ENCODE measurements at places on chromosomes 1 and 21.

GRCh38 chr21:40846103-40846502 lies 855 bp downstream of the DSCAM start:
- DNase-seq = no peak

DNA sequence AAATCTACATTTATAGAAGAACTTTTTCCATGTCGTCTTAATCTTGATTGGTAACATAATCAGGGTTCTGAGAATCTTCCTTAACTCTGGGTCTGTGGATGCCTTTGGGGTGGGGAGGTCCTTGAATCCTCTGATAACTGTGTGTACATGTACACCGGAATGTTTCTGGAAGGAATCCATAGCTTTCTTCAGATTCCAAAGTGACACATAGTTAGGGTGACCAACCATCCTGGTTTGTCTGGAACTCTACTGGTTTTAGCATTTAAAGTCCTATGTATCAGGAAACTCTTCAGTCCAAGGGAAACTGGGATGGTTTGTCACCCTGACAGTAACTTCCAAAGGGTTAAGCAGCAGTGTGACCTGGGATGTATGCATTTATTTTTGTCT lies 16.8 kb downstream of the STRIP1 start:
- no peak for DNase-seq

DNA sequence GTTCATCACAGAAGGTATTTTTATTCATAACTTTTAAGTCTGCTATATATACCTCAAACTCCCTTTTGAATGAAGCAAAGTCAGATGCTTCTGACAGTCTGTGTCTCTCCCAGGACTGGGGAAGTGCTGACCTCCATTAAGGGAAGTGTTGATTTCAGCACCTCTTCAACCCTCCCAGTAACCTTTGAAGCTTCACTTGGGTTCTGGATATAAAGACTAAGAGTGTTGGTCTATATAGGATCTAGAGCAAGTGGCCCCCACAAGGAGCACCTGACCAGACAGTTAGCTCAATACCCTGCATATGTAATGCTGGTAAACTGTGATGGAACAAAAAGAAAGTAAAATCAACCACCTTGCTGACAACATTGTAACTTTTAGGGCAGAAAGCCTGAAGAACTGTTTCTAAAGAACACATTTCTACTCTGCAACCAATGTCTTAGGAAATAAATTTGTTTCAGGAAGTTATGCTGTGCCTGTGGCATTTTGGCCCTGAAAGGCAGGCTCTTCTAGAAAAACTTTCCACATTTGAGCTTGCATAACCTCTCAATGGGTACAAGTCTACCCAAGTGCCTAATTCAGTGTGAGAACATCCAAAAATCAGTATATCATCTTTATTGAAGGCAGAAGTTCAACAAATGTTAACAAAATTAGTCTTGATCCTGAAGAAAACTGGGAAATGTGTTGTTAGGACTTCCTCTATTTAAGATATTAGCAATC lies 865 bp upstream of the PTPN22 start:
- no peak for DNase-seq

- DNase-seq = no peak
Observed at GRCh38 chr1:1167398-1167821, 6.3 kb upstream of the TTLL10 start.

DNA sequence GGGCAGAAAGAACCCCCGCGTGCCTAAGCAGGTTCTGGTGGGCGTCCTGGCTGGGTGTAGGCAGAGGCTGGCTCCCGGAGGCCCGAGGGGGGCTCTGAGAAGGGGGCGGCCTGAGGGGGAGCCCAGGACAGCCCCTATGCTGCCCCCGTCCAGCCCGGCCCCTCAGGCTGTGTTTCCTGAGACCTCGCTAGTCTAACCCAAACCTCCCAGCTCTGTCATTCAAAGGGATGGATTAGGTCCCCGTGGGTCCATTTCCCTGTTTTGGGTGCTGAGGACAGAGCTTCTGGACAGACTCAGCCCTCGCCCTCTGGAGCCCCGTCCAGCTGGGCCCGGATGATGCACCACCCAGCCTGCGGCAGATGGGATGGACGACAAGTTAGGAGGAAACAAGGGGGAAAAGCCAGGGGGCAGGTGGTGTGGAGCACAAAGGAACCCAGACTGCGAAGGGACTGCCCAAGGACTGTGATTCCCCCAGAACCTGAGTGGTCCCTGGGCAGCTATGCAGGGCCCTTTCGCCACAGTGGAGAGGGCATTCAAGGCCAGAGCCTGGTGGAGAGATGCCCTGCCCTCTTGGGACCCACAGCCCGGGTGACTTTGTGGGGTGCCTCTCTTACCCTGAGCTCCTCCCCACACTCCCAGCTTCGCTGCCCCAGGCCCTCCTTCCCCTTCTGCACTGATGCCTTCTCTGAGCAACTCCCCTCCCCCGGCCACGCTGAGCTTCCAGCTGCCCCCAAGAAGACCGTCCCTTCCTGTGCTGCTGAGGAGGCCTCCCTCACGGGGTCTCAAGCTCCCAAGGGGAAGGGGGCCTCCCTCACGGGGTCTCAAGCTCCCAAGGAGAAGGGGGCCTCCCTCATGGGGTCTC lies 2.8 kb downstream of the HES4 start:
- DNase-seq = no peak

- no peak for DNase-seq
Observed at GRCh38 chr1:81327743-81328142, 473.0 kb upstream of the ADGRL2 start.

DNA sequence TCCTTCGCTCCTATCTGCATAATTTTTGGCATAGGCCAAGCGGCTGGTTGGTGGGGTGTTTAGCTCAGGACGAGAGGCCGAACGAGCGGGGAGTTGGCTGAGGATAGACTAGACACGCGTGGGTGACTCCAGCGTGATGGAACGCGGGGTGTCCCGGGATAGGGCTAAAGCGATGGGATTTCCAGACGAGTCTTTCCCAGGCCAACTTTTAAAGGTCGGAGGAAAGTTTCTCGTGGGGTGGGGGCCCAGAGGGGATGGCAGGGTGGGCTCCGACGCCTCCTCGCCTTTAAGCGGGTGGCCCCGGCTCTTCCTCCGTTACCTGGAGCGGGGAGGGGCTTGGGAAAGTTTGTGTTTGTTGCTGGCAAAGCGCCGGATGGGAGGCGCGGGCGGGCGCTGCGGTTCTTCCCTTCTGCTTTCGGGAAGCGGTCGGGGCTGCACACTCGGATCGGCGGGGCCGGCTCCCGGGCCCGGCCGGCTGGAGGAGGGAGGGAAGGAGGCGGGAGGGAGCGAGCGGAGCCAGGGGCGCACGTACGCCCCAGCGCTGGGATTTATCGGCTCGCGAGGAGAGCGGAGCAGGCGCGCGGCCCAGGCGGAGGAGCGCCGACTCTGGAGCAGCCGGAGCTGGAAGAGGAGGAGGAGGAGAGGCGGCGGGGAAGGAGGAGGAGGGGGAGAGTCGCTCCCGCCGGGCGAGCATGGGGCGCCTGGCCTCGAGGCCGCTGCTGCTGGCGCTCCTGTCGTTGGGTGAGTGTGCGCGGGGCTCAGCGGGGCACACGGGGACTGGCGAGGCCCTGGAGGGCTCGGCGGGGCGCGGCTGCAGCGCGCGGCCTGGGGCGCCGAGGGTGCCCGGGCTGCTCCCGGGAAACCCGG lies at the start of gene PTGFRN:
PTGFRN (plus strand) TSS at position 405 of the 867 bp plus-strand sequence; CDS start at position 693, 288 bp downstream.
- DNase-seq = no peak

DNA sequence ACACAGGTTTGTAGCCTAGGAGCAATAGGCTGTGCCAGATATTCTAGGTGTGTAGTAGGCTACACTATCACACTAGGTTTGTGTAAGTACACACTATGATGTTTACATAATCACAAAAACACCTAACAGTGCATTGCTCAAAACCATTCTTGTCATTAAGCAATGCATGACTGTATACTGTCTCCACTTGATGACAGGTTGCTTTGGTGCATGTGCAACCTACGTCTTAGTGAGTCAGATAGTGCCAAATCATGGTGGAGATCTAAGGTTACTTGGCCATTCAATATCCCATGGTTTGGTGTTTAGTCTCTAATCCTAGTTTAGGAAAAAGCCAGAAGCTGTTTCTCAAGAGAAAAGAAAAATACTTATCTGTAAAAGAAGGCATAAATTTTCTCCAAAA lies 181.1 kb downstream of the KCNK2 start:
- DNase-seq = no peak

- no peak for DNase-seq
Observed at GRCh38 chr1:21311016-21311415, 20.8 kb upstream of the ECE1 start.

GRCh38 chr1:57616921-57617320 lies 193.1 kb upstream of the DAB1 start:
- no peak for DNase-seq

DNA sequence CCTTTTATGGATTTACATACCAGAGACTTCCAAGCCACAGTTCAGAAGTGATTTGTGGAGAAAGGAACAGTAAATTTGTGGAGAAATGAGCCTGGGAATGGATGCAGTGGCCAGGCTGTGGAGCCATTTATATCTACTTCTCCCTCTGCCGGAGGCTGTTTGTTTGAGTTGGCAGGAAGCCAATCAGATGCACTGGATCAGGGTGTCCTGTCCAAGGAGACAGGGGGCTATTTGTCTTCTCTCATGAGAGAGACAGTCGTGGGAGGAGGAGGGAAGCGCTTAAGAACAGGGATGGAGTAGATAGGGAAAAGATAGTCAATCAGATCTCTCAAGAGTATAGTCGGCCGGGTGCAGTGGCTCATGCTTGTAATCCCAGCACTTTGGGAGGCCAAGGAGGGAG lies 2.8 kb upstream of the HAPLN2 start:
- no peak for DNase-seq

GRCh38 chr1:107152395-107152794 lies 11.6 kb downstream of the NTNG1 start:
- DNase-seq = no peak

DNA sequence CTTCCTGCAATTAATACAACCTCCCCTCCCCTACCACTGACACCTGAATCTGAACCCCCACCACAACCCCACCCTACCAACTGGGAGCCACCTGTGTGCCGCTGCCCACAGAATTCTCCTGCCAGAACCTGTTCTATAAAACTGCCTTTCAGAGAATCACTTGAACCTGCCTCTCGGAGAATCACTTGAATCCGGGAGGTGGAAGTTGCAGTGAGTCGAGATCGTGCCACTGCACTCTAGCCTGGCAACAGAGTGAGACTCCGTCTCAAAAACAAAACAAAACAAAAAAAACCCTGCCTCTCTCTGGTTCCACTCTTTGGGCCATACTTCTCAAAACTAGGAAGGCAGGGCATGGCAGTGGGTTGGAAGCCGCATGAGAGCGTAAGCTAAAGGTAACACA lies 5.7 kb downstream of the URB1 start:
- no peak for DNase-seq

- no peak for DNase-seq
Observed at GRCh38 chr1:41695118-41695745, 210.7 kb upstream of the EDN2 start.

DNA sequence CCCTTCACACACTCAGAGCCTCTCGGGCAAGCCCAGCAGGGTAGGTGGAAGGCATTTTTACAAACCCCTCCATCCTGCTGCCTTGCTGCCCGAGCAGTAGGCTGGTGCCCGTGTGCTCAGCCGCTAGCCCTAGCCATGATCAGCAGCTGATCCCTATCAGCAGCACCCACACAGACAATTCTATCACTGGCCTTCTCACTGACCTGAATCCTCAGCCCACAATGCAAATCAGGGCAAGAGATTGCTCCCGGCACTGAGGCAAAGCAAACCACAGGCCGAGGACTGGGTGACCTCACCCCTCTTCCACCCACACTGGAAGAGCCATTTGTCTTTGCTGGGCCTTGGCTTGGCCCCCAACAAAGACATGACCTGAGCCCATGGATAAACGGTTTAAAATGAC lies 895 bp upstream of the PDZK1 start:
- no peak for DNase-seq

DNA sequence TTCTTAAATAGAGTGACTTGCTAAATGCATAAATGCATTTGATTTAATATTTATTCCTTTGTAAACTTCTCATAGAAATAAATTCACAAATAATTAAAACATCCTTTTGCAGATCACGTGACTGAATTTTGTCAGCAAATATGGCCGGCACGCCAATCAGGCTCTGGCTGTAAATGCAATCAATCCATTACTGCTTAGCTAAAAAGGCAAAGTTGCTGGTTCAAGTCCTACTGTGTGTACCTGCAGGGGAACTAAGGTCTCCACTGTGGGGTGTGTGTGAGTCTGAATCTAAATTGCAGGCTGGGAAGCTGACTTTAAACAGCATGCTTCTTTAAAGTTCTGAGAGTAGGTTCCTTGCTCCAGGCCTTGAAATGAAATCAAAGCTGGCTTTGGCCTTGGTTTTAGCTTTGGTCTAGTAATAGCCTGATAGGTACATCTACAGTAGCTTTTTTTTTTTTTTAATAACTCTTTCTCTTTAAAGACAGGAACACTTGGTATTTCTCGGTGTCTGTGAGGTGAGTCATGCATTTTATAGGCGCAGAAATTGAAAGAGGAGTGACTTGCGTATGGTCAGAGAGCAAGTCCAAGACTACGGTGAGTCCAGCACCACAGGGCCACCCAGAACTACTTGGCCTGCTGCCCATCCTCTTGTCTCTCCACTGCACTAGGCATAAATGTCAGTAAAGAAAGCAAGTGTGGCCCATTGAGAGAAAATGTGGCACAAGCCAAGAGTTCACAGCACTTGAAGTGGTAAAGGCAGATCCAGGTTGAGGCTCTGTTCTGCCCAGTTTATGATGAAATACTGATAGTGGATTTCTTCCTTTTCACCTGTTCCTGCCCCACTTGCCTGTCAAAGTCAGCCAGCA lies 36.2 kb upstream of the LYST start:
- DNase-seq = no peak

DNA sequence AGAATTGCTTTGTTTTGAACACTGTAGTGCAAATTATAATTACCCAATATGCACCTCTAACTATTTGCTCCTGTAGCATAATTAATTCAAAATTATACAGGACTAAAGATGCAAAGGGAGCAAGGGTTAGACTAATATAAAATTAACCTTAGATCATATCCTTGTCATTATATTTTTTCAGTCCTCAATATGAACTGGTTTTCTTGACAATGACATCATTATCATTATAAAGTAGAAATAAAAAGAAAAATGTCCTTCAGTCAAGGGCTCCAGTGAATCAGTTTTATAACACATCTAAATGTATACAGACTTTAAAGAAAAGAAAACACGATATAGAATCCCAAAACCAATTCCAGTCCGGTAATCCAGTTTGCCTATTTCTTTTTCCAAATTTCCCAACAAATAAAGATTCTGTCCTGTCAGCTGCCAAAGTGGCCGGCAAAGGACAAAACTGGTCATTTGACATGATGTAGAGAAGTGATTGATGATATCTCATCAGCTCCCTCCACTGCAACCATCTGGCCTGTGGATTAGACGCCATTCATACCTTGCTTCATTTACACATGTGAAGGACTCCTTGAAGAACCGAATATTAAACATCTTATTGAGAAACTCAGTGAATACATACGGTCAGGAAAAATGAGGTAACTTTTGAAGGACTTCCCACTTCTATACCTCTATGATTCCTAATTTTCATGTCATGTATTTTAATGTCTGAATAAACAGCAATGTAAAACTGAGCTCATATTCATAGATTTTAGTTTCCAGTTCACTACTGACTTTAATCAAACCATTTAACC lies 15.5 kb downstream of the DPYD start:
- no peak for DNase-seq

All from brain pericyte (primary cell).